ENCODE measurements at places on chromosomes 6 and 20. TPM values are rescaled to one million over a fixed set of nuclear protein-coding genes. Genes with fewer than 3 reads are reported as not detected.
A peak's percentile ranks its signal among the peaks of the same experiment; 100 is the strongest.

The TNF gene
- 233 TPM for total RNA-seq

The LAMP5 gene
- not detected for total RNA-seq

The PHACTR3 gene
- not detected for total RNA-seq

The TLDC2 gene
- 0.69 TPM for total RNA-seq

The ARHGAP40 gene
- 1.4 TPM for total RNA-seq

GRCh38 chr6:155186052-155186658 lies 77.7 kb upstream of the CLDN20 start:
- DNase-seq: no peak

- DNase-seq: no peak
Observed at GRCh38 chr6:106046116-106046853, 39.9 kb upstream of the PRDM1 start.

GRCh38 chr6:1620504-1621069 lies 10.9 kb downstream of the FOXC1 start:
- no peak for DNase-seq

DNA sequence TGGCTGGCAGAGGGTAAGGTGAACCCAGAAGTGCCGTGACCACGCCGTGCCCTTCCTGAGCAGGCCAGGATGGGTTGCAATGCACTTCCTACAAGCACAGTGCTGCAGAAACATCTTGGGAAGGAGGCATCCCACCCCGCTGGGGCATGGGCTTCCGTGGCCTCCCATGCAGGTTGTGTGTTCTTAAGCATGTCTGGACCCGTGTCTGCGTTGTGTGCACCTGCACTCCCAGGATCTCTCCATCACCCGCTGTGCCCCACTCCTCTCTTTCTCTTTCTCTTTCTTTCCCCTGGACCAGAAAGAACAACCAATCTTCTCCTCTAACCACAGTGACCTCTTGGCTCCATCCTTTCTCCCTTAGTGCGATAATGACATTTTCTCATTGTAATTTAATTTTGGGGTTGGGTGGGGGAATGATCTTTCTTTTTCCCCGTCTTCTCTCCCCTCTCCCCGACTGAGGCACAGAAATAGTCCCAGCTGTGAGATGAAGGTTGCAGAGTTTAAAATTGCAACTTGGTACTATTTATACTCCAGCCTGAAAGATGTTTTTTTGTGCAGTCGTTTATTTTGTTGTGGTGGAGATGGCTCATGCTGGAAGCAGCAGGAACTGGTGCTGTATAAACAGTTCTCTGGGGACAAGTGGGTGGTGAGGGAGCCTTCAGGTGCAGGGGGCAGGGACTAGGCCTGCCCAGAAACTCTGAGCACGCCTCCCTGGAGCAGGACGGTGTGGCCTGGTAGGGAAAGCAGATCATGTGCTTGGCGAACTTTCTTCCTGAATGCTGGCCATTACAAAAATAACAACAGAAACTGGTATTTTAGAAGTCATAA lies 20.5 kb downstream of the BCAS4 start:
- peak; percentile 95 for DNase-seq
